ENCODE measurements at places on chromosomes 7 and 10.

GRCh38 chr7:50709151-50709550 is 73.5 kb downstream of the GRB10 start:
- no peak for DNase-seq

DNA sequence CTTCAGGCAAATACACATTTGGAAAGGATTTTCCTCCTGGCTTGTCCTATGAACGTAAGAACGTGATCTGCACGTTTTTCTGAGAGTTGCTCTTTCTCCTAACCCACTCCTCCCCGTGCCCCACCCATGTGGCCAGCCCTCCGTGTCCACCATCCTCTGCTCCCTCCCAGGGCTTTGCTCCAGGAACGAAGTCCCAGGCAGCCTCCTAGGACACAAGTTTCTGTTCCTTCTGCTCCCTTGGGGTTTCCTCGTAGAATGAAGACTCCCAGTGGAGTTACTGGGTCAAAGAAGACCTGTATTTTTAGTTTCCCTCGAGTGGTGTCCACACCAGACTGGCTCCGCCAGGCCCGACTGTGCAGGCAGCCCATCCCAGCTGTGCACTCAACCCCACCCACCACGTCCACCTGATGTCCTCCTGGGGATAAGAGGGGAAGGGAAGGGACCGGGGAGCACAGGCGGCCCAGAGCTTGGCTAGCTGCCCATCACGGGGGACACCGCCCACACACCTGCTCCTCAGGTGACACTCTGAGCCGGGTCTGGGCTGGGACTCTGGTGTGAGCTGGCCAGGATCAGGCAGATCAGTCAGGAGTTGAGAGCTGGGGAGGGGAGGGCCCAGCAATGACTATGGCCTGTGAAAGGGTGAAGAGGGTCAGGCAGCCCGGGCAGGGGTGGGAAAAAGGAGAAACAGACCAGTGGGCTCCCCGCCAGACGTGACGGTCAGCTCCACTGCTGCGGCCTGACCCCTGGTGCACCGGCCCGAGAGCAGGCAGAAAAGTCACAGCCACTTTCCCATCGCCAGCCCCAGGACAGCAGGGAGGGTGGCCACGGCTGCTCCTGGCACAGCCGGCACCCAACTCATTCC is 54.3 kb upstream of the PPP2R2D start:
- DNase-seq, result no peak

DNA sequence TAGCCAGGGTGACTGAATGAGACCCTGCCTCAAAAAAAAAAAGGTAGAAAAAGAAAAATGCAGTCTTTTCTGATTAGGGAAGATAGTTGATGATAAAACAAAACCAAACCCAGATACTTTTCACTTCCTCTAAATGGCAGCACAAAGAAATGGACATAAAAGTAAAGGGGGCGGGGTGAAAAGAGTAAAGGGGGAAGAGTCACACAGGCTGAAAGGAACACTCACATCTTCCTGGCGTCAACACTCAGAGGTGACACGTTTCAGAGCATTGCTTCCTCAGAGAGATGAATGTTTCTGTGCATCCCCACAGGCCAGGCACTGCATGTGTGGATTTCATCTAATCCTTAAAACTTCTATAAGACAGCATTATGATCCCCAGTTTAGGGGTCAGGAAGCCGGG is 81.2 kb downstream of the HIPK2 start:
- DNase-seq, result no peak

- DNase-seq, result peak; percentile 78
Observed at GRCh38 chr7:66283003-66283920, 78.1 kb downstream of the TPST1 start.

DNA sequence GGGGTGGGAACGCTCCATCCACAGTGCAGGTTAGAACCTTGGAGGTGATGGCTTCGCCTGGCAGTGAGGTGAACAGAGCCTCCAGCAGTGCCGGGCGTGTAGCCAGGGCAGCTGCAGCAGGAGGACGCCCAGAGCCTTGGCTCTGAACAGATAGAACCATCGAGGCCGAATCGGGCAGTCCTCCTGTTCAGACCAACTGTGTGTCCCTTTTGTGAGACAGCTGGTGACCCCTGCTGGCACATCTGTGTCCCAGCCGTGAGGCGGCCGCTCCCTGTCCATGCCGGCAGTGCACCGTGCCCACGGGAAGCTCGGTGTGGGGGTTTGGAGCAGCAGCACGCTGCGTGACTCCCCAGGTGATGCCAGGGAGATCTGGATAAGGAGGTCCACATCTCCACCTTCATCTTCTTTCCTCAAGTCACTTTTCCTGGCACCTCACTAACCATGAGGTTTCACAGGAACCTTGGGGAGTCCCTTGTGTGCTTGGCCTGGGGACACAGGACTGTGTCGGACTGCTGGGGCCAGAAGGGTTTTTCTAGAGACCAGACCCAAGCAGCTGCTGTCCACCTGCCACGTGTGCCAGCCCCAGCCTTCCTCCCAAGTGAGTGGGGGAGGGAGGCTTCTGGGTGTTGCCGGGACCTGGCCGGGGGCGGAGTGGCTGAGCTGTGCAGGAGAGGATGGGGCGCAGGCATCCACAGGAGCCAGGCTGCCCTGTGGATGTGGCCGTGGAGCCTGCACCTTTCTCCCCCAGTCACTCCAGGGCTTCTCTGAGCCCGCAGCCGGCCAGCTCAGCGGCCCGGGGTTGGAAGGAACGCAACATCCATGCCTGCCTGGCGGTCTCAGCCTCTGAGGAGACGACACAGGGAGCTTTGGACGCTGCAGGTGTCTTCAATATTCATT is 69.4 kb downstream of the DNAJB6 start:
- DNase-seq, result no peak

- peak; percentile 73 for DNase-seq
Observed at GRCh38 chr7:36032361-36032818, 120.7 kb upstream of the EEPD1 start.

DNA sequence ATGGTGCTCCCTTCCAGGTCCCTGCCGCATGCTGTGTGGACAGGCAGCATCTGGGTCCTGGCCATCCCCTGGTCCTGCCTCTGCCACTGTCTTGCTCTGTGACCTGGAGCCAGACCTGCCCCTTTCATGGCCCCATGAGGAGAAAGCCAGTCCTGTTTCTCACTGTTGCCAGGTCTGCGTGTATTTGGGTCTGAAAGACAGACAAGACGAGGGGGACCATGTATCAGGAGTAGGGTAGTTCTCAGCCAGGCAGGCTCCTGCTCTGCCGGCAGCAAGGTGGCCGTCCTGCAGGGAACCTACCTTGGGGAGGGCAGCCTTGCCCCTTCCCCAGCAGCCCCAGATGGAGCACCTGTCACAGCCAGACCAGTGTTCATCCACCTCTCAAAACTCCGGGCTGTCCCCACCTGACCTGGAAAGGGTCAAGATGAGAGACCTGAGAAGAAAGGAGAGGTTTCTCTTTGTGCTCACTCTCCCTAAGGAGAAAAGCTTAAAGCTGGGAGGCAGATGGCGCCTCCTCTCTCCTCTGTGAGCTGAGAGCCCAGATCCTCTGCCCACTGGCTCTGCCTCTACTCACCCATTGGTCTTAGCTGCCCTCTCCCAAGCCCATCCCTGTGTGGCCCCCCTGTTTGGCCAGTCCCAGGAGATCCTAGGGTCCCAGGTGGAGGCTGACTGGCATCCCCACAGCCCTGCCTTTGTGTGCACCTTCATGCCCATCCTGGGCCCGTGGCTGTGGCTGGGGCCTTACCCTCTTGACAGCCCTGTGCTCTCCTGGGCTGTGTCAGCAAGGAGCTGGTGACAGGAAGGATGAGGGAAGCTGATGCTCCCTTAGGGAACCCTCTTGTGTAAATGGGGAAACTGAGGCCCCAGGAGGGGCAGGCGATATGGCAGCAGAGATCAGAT is 116.1 kb upstream of the PCBD1 start:
- DNase-seq, result no peak

- no peak for DNase-seq
Observed at GRCh38 chr10:64506963-64507362, 985.8 kb downstream of the REEP3 start.

DNA sequence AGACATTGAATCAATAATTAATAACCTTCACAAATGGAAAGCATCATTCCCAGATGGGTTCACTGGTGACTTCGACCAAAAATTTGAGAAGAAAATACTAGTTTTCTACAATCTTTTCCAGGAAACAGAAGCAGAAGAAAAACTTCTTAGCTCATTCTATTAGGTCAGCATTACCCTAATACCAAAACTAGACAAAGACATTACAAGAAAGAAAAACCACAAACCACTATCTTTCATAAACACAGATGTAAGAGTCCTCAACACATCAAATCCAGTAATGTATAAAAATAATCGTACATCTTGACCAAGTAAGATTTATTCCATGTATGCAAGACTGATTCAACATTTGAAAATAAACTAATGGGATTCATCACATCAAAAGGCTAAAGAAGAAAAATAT is 64.0 kb upstream of the CDK1 start:
- peak; percentile 6 for DNase-seq

DNA sequence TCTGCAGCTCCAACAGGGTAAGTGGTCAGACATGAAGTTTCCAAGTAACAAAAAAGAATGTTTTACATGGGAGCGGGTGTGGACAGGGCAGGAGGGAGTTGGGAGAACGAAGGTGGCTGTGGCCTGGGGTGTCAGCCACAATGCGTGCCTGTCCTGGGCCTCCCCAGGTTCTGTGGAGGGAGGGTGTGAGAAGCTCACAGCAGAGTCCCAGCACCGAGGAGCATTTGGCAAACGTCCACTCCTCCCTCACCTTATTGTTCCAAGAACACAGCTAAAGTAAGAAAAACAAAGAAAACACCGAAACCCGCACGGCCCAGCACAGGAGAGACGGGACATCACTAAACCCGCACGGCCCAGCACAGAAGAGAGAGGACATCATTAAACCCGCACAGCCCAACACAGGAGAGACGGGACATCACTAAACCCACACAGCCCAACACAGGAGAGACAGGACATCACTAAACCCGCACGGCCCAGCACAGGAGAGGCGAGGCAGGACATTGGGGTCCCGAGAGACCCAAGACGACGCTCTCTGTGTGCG is 226.4 kb downstream of the MAD1L1 start:
- DNase-seq, result no peak

DNA sequence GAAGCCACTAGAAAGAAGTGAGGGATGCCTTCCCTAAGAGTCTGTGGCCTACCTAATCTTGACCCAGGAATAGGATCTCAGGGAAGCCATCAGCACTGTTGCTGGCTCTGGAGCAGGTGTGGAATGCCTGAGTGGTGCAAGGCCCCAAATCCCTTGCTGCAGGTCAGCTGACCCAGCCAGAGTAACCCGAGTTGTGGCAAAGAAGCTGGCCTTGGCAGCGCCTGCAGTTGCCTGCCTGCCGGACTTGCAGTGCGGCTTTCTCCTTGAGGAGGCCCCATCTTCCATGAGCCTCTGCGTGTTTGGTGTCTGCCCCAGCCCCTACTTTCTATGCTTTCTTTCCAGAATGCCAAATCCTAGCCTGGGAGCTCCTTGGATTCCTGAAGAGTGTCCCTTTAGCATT is 5.8 kb downstream of the KIAA1217 start:
- no peak for DNase-seq

DNA sequence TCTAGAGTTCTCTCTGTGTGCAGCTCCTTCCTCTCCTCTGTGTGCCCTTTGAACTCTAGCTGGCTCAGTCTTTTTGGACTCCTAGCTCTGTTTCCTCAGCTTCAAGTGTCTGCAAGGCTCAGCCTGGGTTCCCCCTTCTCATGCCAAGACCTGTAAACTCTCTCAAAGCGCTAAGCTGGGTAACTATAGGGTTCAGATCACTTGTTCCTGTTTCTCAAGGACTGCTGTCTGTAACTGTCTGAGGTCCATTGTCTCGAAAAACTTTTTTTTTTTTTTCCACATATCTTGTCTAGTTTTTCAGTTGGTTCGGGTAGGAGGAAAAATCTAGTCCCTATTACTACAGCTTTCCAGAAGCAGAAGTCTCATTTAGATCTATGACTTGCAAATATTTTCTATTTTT is 46.6 kb upstream of the PPP1R17 start:
- DNase-seq, result no peak

- DNase-seq, result peak; percentile 30
Observed at GRCh38 chr10:80397014-80397413, 11.3 kb upstream of the PRXL2A start.

- peak; percentile 96 for DNase-seq
Observed at GRCh38 chr7:92633211-92633906, 43.2 kb upstream of the FAM133B start.

DNA sequence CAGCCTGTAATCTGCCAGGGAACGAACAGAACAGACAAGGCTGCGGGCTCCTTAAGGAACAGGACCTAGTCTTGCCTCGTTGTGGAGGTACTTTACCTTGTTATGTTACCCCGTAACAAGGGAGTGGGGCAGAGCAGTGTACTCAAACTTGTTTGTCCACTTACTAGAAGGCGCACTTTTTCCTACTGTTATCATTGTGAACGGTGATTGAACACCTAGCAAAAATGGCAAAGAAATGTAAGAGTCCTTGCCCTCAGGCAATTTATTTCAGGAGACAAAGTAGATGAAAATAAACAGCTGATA is 620 bp upstream of the IMPDH1 start:
- no peak for DNase-seq

DNA sequence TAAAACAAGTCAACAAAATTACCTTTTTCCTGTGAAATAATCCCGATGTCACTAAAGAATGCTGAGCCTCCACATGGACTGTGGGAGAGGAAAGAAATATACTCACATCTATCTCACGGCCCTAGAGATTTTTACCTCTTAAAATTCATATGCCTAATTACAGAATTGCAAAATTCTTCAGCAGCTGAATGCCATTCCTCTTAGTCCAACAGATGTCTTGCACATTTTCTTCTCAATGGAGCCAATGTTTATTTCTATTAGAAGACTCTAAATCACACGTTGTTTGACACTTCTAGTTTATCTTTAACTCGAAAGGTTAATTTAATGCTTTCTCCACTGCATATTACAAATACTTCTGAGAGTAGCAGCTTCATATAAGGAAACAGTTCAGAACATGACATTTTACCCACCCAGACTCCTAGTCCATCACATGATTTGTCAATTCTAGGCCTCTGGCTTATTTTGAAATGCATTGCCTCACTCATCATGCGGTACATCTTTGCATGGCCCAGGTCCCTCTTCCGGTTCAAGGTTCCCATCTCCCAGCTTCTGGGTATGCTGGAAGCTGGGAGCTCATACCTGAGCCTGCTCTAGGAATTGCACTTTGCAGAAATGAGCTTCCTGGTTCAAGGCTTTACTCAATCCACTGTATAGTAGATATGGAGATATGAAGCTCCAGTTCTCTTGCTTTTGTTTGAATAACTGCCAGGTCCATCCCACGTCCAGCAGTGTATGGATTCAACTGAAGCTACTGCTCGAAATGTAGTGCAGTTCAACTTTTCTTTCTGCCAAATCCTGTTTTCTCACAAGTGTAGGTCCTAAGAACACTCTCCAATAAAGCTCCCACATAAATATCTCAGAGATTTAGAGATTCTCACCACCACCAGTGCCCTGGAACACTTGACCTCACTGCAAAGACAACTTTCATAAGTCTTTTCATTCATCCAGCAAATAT is 306.2 kb downstream of the GPR37 start:
- DNase-seq, result peak; percentile 83
